ENCODE measurements at places on chromosomes 1 and 21. TPM values are rescaled to one million over a fixed set of nuclear protein-coding genes. Genes with fewer than 3 reads are reported as not detected.
A peak's percentile ranks its signal among the peaks of the same experiment; 100 is the strongest.

The CAPN9 gene
- not detected for total RNA-seq

- no peak for DNase-seq
Measured at GRCh38 chr21:44354001-44354405, 582 bp downstream of the TRPM2 start.

- DNase-seq: no peak
Measured at GRCh38 chr1:183313063-183313462, 105.1 kb downstream of the NMNAT2 start.

DNA sequence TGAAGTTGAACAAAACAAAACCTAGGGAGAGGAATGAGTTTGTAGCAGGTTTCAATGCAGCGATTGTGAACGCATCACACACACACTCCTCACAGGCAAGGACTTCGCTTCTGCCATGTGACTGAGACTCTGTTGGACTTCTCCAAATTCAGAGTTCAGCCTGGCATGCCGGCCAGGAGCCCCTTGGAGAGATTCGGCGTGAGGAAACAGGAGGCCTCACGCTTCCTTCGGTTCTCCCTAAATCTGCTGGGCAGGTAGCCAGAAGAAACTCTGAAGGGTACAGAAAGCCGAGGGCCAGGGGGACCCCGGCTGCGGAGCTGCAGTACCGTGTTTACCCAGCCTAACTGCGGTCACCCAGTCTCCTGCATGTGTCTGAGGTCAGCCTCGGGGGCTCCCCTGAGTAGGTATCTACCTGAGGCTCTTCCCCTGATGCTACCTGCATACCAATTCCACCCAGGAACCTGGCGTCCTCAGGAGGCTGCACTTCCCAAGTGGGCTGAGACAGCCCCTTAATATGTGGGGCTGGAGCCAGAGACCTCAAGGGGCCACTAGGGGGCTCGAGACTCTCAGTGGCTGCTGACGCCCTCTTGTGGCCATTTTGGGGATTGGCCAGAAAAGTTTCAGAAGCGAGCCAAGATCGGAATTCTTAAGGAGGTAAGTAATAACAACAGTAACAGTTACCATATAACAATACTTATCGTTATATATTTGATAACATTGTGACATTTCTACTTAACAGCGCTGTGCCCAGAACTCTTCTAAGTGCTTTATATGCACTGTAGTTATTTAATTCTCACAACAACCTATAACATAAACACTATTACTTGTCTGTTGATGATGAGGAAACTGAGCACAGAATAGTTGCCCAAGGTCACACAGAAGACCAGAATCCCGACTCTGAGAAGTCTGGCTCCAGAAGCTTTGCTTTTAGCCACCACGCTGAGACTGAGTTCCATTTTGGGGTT lies 2.7 kb upstream of the ANXA9 start:
- DNase-seq: peak; percentile 93

- DNase-seq: no peak
Measured at GRCh38 chr1:5466487-5466886, 525.7 kb downstream of the NPHP4 start.

DNA sequence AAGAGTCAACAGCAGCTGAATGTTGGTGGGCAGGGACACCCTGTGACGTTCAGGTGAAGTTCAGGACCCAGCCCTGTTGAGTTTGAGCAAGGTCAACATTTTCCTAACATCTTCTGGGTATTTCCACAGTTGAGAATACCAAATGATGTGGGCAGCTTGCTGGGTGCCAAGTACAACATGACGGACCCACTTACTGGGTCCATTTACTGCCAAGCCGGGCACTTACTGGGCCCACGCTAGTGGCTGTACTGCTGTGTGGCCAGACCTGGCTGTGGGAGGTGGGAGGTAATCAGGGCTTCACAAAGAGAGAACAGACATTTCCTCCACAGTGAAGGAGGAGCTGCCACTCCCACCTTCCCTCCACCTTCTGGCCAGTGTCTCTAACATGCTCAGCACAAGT lies 99.2 kb downstream of the PSMG1 start:
- DNase-seq: no peak

GRCh38 chr1:7679873-7680206 lies 91.3 kb upstream of the VAMP3 start:
- DNase-seq: no peak

DNA sequence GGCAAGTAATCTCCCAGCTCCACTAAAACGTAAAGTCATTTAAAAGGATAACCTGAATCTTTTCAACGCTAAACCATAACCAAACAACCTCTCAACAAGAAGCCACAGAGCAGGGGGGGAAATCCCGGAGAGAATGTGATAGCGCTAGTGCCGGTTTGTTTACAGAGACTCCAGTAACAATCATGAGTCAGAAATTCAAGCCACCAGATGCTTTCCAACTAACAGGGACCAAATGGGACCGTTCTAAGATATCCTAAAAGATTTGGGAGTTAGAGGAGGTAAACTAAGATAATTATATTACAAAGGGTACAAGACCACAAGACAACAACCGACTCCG lies 825 bp downstream of the DCAF8 start:
- peak; percentile 69 for DNase-seq

DNA sequence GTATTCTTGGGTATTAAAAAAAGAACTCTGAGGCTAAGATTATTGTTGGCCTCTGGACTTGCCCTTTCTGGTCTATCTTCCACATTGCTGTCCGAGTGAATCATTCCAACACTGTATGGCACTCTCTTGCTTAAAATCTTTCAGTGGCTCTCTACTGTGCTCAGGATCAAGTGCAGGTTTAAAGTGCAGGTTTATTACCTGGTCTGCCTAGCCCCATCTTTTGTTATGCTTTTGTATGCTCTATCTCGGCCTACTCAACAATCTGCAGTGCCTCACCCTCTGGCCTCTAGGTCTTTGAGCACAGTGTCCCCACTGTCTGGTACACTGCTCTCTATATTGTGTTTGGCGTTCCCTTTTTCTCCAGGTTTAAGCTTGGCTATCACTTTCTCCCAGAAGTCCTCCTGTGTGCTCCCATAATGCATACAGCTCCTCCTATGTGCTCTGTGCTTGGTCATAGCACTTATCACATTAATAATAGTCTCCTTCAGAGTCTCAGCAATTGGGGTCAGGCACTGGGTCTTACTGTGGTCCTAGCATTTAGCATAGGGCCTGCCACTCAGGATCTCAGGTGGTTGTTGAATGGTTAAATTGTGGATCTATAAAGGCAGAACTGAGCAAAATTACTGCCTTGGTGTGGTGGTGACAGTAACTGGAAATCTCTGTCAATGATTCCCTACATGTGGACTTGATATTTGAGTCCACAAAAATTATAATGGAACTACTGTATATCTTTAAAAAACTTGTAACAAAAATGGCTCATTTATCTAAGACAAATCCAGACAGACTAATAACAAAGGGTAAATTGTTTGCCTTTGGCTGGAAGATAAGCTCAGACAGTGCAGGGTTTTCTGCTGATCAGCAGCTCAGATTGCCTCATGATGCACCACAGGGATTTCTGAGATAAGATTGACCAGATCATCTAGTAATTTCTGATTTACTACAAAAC lies 10.6 kb upstream of the LDLRAD1 start:
- DNase-seq: no peak

Data from fibroblast of the aortic adventitia (primary cell).